Omental fat pad (tissue), 4 donors: ENCODE measurements at places on chromosomes 5 and 9.

GRCh38 chr5:175738602-175739133 lies 80.8 kb downstream of the HRH2 start:
- DNase-seq: no peak

GRCh38 chr5:105816961-105817360 lies 1853.8 kb downstream of the EFNA5 start:
- DNase-seq: no peak

DNA sequence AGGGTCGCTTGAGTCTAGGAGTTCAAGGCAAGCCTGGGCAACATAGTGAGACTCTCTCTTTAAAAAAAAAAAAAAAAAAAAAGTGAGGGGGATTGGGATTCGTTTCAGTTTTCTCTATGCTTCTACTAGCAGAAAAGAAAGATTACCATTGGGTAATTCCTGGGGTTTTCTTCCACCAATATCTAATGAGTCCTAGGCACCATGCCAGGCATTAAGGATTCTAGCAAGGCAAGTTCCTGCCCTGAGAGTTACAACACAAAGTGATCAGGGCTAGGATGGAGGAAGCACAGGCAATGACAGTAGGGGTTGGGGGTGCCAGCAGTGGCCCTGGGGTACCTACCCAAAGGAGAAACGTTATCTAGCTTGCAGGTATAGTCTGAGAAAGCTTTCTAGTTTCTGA lies 90.8 kb downstream of the PCDH1 start:
- no peak for DNase-seq

DNA sequence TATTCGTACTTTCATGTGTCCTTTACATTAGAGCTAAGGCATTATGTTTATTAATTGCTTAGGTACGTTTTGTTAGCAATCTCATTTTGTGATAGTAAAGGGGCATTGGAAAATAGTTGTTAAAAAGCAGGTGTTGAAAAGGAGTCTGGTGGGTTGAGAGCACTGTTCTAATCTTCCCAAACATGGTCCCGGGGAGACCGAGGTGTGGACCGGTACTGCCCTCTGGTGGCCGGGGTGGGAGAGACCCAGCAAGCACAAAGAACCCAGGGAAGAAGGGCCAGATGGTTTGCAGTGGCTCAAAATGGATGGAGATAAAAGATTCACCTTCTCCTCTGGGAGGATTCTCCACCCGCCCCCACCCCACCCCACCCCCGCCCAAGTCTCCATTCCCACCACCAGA lies 26.1 kb downstream of the IDNK start:
- DNase-seq: peak; percentile 56

- DNase-seq: no peak
These were observed 243.8 kb upstream of the IRX1 start for GRCh38 chr5:3351581-3352442.

GRCh38 chr5:177183142-177183541 lies 49.6 kb downstream of the NSD1 start:
- no peak for DNase-seq

DNA sequence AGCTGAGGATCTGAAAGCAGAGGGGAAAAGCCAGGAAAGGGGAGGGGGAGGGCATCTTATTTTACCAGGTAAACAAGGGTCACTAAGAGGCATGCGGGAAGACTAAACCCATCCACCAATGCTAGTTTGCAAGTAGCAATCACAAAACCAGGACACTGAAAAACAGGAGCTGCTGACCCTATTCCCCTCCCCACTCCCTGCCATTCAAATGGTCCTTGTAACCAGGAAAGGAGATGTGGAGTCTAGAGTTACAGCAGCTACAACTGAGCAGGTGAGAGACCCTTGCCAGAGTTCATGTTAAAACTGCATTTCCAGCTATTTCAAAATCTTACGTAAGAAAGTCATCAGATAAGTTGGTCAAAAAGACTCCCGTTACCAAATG lies 85.3 kb upstream of the SIMC1 start:
- no peak for DNase-seq

DNA sequence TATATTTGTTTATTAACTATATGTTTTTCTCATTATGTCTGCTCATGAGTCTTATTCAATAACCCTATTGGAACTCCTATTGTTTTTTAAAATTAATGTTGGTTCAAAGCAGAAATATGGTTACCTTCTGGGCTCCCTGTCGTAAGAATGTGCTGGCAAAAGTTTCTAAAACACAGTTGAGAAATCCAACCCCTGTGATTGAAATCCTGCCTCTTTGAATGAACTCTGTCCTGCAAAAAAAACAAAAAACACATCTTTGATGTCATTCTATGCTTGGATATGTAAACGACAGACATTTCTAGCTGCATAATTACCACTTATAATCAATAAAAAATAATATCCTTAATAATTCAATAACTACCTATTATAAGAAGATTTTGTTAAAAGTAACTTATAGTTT lies 38.8 kb downstream of the PRELID2 start:
- DNase-seq: no peak

DNA sequence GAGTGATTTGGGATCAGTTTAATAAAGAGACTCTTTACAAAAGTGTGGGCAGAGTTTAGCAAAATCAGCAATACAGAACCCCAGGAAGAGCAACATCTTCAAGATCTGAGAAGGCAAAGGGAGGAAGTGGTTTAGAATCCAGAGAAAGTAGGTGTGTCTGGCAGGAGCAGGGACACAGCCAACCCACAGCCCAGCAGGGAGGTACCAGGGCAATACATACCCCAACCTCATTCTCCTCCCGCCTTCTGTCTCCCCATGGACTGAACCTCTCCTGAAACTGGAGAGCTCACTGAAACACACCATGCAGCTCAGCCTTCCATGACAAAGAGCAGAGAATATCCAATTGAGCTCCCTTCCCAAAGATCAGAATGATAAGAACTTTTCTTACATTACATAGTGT lies 283.4 kb downstream of the PRELID2 start:
- DNase-seq: no peak

GRCh38 chr5:102759289-102759688 lies 4.2 kb downstream of the PAM start:
- no peak for DNase-seq

DNA sequence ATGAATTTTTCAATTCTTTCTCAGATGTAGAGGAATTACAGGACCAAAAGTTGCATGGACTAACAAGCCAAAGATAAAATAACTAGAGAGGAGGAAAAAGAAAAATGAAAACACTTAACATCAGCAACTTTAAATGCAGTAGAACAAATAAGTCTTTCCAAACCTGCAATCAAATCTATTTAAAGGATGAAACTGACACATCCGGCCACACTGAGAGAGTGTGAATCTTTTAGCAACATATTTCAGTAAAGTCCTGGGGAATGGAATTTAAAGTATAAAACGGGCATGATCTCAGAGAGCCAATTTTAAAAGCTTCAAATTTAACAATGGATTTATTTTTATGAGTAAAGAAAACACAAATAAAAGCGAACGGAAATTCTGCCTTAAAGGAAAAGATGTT lies 17.1 kb downstream of the CAST start:
- no peak for DNase-seq

- no peak for DNase-seq
These were observed 167.0 kb downstream of the CRB2 start for GRCh38 chr9:123523001-123523400.

DNA sequence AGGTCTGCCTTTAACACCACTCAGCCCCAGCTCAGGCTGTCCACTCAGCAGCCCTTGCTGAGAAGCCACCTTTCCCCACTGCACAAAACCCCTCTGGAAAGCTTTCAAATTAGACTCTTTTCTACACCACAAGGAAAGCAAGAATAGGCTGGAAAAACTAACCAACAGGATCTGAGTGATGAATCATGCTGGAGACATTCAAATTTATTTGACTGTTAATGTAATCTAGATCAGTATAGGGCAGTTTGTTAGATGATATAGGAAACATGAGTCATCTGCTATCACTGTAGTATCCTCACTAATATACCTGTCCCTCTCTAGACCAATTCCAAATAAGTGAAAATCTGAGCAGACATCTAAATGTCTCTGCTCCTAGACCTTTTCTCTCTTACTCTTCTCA lies 127.8 kb upstream of the PAM start:
- no peak for DNase-seq

DNA sequence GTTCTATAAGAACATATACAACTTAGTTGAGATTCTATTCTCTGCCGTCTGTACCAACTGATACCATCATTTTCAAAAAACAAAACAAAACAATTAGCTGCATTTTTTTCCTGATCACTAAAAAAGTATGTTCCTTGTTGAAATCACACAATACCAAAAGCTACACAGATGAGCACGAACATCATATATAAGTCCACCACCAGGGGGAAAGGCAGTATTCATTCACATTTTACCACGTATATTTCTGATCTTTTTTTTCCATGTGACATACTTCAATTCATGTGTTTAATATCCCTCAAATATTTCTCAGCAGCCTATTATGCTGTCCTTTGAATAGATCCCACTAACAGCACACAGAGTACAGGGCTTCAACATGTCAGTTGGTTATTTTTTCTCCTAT lies 40.6 kb downstream of the IRX2 start:
- no peak for DNase-seq

GRCh38 chr5:142109331-142110045 lies 909 bp downstream of the NDFIP1 start:
- DNase-seq: no peak

DNA sequence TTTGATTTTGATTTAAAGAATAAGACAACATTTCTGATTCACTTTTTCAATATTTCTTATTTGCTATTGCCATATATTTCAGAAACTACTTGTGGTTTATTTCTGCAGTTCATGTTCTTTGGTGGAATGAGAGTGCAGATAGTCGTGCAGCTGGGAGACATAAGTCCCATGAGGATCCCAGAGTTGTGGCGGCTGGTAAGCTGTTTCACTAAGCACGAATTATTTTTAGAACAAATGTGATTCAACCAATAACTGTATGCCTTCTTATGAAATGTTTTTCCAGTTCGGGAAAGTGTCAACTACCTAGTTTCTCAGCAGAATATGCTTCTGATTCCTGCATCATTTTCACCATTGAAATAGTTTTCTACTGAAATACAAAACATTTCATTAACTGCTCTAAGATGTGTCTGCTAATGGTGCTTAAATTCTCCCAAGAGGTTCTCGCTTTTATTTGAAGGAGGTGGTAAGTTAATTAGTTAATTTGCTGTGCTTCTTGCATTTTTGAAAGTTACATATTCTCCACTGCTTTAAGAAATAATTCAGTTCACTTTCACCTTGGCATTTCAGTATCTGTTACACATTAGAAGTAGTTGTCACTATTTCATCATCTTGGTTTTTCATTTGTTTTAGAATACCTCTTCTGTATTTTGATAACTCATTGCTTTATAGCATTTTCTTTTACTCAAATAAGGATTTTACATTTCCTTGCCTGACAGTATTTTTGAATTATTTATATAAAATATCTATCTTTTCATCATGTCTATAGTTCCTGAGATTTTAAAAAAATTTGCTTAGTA lies 9.0 kb downstream of the NIPSNAP3B start:
- DNase-seq: no peak

GRCh38 chr9:113857875-113858274 lies 18.2 kb upstream of the ZNF618 start:
- DNase-seq: no peak

DNA sequence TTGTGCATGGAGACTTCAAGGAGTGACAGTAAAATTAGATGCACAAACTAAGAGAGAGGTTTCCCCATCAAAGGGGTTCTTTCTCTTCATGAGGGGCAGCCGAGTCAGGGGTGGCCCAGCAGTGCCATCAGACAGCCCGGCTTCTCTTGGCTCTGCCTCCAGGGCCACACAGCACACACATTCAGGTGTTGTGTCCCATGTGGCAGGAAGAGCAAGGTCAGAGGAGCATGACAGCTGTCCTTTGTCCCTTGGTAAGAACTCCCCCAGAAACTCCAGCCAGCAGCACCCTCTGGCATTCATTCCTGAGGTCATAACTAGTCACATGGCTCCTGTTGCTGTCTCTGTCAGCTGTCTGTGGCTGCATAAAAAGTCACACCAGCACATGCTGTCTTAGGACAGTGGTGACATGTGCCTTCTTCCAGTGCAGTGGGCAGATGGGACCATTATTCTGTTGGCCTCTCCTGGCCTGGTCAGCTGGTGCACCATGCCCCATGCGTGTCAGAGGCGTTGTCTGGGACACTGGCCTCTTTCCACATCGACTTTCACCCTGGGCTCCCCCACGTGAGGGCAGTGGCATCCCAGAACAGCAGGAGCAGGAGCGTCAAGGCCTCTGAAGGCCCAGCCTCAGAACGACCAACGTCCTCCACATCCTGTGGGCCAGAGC lies 78.4 kb upstream of the OTULINL start:
- DNase-seq: no peak

GRCh38 chr9:4734150-4734549 lies 6.9 kb downstream of the AK3 start:
- no peak for DNase-seq

- DNase-seq: no peak
These were observed 44.3 kb downstream of the ERBIN start for GRCh38 chr5:65970481-65971367.

DNA sequence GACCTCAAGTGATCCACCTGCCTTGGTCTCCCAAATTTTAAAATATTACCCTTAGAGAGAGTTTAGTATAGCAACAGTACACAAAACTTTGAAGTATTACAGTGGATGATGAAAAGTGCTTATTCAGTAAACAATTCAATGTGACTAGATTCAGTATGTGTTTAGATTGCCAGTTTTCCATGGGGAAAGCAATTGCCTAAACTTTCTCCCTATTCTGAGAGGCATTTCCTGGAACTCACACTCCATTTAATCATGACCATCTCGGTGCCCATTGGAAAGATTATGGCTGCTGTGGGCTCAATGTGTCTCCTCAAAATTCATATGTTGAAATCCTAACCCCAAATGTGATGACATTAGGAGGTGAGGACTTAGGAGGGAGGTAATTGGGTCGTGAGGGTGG lies 38.9 kb upstream of the MYO10 start:
- DNase-seq: no peak

GRCh38 chr5:54676481-54677340 lies 159.2 kb downstream of the SNX18 start:
- DNase-seq: no peak

- DNase-seq: no peak
These were observed 91.5 kb downstream of the TTLL11 start for GRCh38 chr9:122001491-122002201.

GRCh38 chr9:109972026-109972882 lies 192.3 kb downstream of the PALM2AKAP2 start:
- no peak for DNase-seq

DNA sequence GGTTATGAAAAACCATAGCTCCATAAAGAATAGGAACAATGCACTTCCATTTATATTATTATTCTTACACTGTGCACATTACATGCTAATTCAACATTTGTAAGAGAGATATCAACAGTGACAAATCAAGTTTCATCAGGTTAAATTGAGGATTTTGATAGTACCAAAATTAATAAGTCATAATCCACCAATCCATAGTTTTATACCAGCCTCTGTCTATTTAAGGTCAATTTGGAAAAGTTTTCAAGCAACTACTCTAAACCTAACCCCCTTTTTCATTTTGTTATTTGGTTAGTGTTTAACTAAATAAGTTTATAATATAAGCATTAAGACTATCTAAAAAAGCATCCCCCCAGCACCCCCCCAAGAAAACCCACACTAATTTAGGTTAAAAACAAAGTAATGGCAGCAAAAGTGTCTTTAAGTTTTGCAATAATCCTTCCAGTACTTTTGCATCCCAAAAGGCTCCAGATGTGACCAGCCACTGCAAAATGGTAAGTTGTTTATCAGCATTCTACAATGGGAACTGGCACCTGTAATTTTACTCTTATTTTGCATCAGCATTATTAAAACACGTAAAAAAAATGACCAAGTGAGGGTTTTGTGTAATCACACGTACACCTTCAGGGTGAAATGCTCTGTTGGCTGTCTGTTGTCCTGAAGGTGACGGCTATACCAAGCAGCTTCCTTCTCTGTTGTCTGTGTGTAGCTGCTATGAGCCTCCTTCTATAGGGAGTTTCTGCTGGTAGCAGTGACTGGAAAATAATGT lies 36.8 kb upstream of the SSBP2 start:
- DNase-seq: peak; percentile 49

- no peak for DNase-seq
These were observed 132.2 kb downstream of the EBF1 start for GRCh38 chr5:158967541-158967940.
